Activated T-cell treated with anti-CD3 and anti-CD28 coated beads, Interleukin-2, amount 50 U/mL, for 1 hour (primary cell): ENCODE measurements at places on chromosomes 16 and 17.

GRCh38 chr17:74369221-74369620 is 1.9 kb downstream of the GPR142 start:
- DNase-seq: peak; percentile 64

- peak; percentile 92 for DNase-seq
Measured at GRCh38 chr17:65556014-65556909, 5.2 kb downstream of the AXIN2 start.

DNA sequence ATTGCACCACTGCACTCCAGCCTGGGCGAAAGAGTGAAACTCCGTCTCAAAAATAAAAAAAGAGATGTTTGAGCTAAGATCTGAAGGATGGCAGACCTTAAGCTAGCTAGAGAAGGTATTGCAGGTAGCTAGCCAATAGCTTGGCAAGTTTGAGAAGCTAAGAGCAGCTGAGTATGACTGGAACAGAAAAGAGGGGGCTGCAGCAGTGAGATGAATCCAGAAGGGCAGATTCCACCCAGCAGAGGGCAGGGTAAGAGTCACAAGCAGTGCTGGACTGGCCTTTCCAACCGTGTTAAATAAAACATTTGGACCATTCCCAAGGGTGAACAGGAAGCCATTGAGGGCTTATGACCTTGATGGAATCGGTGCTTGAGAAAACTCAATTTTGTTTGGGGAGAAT is 5.7 kb upstream of the PHAF1 start:
- no peak for DNase-seq

DNA sequence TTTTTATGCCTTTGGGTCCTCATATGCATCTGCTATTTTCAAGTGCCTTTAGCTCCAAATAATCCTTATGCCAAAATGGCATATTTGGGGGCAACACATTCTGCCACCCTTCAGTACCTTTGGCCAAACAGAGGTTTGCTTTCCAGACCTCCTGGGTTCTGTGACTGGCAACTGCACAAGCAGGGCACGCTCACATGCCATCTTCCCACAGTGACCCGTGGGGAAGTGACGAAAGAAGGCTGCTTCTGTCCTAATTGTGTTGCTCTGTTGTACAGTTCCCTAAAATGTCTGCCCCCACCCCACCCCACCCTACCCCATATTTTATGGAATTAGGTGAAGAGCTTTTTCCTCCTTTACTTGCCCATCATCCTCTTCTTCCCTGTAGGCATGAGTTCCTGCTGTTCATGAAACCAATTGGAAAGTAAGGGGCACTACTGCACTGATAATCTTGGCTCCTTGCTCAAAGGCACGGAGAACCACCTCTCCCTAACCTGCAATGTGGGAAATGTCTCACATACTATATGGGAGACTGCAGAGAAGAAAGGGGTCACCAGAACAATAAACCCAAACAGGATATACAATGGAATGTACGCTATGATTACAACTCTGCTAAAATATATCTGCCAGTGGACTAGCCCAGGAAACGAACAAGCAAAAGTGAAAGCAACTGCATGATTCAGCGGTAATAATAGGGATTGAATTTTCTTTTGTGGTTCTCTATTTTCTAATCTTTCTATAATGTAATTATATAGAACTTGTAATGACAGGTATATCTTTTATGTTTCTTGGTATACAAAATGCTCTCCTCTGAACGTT is 3.3 kb upstream of the SLFN12L start:
- no peak for DNase-seq

DNA sequence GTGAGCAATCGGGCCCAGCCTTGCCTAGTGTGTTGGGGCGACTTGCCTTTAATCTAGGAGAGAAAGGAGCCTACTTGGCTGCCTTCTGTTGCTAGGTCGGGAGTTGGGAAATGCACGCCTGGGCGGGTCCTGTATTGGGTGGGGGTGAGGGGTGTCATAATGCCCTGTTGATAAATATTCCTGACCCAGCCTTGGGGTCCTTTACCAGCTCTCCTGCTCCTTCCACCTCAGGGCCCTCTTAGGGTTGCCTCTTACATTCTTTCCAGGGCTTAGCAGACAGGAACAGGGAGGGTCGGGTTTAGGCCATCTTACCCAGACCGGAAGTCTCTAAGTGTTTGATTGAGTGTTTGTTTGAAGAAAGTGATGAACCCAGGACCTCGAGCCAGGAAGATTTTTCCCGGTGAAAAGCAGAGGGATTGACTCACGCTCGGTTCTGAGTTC is 112.9 kb downstream of the SEC14L1 start:
- DNase-seq: no peak

- DNase-seq: no peak
Measured at GRCh38 chr16:66859397-66860068, 15.3 kb downstream of the CA7 start.

DNA sequence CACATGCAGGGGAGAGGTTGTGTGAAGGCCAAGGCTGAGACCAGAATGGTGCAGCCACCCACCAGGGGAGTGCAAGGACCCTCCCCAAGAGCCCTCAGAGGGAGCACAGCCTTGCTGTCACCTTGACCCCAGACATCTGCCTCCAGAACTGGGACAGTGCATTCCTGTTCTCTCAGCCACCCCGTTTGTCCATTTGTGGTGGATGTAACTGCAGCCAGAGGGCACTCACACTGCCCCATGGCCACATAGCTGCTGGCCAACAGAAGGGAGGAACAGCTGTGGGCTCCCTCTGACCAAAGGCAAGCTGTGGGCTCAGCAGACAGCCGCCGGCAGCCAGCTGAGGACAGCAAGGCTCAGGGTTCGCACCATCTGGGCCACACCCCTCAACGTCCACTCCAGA is 49.8 kb upstream of the KLHDC4 start:
- no peak for DNase-seq

DNA sequence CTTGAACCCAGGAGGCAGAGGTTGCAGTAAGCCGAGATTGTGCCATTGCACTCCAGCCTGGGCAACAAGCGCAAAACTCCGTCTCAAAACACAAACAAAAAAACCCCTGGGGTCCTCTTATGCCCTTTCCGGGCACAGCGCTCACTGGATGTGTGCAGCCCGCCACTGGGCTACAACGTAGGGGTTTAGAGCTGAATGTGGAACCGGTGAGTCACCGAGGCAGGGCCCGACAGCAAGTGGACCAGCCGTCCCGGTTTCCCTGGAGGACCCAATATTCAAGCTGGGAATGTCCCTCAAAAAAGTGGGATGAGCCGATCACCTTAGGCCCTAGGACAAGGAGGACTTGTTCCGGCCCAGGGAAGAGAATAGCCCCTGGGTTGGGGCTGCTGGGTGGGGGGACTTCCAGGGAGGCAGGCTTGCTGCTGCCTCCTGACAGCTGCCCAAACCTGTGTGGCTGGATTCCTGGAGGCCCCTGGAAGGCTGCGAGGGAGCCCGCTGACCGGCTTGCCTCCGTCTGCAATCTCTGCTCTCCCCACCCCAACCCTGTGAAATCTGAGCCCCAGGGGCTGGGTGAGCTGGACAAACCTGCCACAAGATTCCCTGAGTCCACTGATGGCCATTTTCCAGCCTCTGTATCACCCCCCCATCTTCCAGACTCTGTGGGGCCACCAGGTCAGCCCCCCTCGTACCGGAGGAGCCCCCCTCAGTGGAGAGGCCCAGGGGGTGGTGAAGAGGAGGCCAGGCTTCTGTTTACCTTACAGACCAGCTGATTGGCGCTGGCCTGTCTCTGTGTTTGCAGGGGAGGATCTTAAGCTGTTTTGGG is 2.9 kb upstream of the CLDN9 start:
- no peak for DNase-seq

- no peak for DNase-seq
Measured at GRCh38 chr16:1551166-1551565, 17.7 kb downstream of the TMEM204 start.

DNA sequence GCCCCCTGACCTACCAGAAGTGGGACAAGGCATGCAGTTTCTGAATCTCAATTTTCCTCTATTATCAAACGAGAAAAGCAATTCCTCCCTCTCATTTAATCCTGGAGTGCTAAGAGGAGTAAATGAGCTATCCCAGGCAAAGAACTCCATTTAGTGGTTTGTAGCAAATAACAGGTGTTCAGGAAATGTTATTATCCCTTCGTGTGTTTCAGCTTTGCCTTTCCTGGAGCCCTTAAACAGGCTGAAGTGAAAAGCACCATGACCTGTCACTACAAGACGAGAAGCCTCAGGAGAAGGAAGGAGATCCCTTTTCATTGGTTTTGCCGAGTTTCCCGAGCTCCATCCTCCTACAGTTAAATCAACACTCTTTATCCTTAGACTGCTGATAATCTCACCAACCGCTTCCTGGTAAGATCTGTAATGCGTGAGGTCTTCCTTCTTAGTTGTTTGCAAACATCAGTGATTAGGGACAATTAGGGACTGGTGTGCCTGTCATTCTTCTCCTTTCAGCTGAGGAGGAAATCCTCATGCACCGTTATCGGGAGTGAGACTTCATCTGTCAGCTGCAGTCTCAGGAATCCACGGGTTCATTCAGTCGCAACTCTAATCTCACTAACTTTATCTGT is 30.8 kb upstream of the MYOCD start:
- DNase-seq: no peak

DNA sequence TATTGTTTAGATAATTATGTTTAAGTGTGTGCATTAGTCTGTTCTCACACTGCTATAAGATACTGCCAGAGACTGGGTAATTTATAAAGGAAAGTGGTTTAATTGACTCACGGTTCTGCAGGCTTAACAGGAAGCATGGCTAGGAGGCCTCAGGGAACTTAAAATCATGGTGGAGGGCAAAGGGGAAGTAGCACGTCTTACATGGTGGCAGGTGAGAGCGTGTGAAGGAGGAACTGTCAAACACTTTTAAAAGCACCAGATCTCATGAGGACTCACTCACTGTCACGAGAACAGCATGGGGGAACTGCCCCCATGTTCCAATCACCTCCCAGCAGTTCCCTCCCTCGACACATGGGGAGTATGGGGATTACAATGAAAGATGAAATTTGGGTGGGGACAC is 203.5 kb upstream of the GOT2 start:
- no peak for DNase-seq
